ENCODE measurements at places on chromosomes 1 and 21.

DNA sequence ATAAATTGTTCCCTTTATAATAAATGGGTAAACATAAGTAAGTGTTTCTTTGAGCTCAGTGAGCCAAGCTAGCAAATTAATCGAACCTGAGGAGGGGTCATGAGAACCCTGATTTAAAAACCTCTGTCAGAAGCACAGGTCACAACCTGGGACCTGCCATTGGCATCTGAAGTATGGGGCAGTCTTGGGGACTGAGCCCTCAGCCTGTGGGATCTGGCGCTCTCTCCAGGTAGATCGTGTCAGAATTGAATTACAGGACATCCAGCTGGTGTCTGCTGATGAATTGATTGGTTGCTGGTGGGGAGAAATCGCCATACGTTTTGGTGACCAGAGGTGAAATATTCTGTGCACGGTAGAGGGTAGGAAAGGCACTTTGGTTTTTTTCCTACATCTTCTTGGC lies 17.5 kb downstream of the UCK2 start:
- no peak for DNase-seq

- no peak for DNase-seq
These were observed at the start of gene SLC27A3 for GRCh38 chr1:153774780-153775457. TSS of gene SLC27A3 (plus strand) at chr1:153775407. CDS start at chr1:153775498, 91 bp downstream.

GRCh38 chr1:112618114-112618720 lies 724 bp downstream of the ST7L start:
- DNase-seq, result peak; percentile 19

- DNase-seq, result no peak
These were observed 24.3 kb upstream of the DUSP10 start for GRCh38 chr1:221766210-221766609.

DNA sequence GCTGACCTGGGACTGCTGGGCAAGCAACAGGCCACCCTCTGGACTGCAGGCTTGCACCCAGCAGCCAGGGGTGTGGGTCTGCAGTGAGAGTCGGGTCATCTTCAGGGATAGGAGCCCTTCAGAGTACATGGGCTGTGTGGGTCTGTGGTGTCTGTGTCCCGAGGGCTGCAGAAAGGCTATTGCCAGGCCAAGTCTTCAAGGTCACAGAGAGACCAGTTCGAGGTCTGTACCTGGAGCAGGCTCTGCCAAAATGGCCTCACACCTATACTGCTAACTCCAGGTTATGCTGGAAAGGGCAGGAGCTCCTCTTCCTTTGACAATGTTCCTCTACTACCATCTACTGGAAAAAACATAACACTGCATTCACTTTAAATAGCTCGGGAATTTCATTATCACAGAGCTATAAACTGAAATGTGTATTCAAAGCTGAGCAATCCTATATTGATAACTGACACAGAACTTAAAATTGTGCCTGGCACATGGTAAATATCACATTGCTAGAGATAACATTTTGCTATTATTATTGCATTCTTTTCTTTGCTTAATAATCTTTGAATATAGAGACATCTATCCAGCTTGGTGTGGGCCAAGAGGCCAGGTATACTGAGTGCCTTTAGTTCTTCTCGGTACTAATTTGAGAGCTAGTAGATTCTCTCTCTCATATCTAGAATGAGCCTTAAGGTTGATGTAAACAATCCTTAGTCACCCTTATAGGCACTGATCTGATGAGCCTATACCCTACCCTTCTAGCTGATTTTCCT lies 6.9 kb upstream of the DNAH14 start:
- no peak for DNase-seq

DNA sequence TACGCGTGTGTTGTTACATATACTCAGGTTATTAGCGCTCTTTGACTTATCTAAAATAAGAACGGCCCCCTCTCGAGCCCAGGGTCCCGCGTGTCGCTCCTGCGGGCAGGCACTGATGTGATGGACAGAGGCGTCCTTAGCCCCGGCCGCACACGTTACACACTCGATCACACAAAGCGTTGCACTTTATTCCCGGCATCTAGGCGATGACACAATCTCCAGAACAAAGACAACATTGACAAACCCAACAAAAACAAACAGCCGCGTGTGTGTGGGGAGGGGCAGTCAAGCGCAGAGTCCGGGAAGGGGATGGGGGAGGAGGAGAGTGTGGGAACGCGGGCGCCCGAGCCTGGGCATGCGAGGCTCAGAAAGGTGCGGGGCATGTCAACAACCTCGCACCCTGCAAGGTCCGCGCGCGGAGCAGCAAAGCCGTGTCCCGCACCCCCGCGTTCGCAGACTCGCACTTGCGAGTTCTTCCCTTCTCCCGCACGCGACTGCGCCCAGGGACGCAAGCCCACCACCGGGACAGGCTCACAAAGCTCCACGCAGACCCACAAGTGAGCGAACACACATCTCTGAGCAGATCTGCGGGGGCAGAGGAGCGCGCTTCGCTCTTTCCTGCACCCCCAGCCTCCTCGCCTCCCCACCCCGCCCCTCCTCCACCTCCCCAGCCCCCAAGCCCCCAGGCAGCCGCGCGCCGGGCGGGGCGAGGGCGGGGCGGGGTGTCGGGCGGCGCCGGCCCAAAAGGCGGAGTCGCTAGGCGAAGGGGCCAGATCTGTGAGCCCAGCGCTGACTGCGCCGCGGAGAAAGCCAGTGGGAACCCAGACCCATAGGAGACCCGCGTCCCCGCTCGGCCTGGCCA lies at the start of gene EFNA1:
Gene EFNA1, plus strand, starts transcription at position 772 of the 862 bp plus-strand sequence. CDS start 102 bp downstream, outside the sequence.
- peak; percentile 35 for DNase-seq

DNA sequence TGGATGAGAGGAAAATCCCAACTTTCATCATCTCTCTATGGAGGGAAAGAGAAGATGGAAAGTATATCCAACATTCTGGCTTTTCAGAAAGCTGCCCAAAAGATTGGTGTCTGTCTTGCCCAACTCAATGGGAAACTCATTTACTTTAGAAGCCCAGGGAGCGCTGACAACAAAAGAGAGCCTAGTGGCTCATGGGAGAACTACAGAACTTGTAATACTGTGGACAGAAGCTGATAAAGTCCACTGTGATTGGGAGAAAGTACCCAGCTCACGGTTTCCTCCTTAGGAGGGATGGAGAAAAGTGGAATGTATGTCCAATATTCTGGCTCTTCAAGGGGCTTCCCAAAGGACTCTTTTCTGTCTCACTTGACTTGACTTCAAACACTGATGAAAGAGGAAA lies 66.0 kb downstream of the RGS21 start:
- no peak for DNase-seq

GRCh38 chr1:224170748-224171478 lies 12.1 kb upstream of the DEGS1 start:
- DNase-seq, result peak; percentile 39

DNA sequence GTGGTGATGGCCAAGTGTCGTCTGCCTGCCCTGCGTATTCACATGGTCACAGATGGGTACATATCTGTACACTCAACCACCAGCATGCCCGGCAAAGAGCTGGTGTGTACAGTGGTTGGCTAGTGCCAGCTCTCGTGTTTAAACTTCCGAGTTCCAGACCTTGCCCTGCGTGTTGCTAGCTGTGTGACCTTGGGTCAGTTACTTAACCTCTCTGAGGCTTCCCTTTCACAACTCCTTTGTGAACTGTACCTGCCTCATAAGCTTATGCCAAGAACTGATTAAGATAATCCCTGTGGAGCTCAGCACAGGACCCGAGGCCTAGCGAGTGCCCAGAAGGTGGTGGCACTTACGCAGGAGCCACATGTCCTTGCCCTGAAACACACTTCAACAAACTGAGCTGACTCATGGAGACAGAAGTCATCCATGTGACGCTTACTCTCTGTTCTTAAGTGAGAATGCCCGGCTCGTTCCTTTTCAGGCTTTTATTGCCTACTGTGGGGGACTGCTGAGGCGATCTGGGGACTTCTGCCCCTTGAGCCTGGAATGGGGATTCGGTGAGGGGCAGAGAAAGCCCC lies 55.4 kb downstream of the ALPL start:
- no peak for DNase-seq

GRCh38 chr1:98386675-98387440 lies 274.7 kb upstream of the SNX7 start:
- no peak for DNase-seq

DNA sequence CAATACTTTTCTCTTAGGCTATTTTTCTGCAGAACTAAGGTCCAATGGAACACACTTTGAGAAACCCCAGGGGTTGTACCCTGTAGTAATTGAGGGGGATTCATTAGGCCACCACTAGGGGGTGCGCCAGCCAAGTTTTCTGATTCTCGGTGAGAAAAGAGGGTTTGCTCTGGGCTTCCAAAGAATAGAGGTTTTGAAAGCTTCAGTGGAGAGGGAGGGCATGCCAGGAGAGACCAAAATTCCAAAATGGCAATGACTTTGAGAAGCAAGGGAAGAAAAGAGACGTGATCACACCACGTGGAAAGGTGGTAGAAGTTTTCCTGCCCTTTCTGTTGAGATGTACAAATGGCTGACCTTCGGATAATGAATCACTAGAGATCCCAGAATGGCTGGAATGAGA lies 323.3 kb downstream of the RPS6KC1 start:
- peak; percentile 58 for DNase-seq

- DNase-seq, result no peak
These were observed 27.8 kb upstream of the IFNAR2 start for GRCh38 chr21:33201956-33202355.

DNA sequence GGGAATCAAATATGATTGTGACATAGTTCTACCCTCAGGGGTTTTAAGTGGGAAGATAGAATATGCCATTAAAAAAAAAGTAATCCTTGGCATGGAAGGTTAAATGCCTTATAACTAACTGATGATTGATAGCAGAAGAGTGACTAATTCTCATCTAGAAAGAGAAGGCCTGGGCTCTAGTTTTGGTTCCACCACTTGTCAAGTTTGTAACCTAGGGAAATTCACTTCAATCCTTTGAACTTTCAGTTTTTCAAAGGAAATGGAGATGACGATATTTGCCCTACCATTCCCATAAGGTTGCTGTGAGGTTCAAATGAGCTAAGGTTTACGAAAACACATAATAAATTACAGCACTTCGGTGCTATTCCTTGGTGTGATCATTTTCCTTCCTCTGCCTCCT lies 88.5 kb downstream of the GPR88 start:
- no peak for DNase-seq

- DNase-seq, result no peak
These were observed 35.9 kb downstream of the TMCC2 start for GRCh38 chr1:205263580-205264190.

DNA sequence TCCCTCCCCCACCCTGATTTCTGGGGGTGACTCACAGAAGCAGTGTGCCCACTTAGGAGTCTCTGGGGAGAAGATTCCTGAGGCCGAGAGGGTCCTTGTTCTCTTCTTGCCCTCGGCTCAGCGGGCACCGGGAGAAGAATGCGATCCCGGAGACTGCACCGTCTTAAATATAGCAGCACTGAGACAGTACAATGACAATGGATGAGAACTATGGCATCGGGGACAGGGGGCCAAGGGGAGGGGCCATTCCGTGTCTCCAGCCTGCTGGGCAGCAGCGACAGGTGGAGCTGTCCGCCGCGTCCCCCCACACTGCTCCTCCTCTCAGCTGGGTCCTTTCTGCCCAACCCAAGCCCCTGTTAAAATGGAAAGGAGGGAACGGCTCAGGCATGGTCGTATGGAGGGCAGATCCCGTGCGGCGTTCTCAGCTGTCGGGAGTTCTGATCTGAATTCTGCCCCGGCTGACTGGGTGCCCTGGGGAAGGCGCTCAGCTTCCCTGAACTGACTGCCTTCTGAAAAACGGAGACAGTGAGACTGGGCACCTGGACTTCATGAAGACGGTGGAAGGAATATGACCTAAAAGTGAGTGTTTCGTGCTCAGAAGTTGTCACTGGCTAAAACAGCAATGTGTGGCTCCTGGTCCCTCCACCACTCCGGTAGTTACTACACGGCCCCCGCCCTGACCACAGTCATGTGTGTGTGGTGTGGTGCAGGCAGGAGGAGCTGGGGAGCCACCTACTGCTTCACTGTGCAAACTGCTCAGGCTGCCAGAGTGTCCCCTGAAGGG lies at the start of gene MYOM3:
Gene MYOM3, minus strand, starts transcription at position 140 of the 784 bp plus-strand sequence. CDS start 3,499 bp downstream, outside the sequence.
- peak; percentile 30 for DNase-seq

DNA sequence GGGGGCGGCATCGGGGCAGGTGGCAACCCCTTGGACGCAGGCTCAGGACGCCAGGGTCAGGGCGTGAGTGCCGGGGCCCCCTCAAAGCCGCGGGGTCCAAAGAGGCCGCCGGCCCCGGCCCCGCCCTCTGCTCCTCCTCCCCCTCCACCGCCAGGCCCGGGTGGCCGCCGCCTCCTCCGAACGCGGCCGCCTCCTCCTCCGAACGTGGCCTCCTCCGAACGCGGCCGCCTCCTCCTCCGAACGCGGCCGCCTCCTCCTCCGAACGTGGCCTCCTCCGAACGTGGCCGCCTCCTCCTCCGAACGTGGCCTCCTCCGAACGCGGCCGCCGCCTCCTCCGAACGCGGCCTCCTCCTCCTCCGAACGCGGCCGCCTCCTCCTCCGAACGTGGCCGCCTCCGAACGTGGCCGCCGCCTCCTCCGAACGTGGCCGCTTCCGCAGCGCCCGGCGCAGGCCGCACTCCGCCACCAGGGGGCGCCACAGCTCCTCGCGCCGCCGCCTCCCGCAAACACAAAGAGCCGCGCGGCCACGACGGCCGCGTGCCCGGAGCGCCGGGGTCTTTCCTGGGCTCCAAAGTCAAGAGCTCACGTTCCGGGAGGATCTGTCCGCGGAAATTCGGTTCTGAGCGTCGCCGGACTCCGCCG lies 19.3 kb upstream of the SAMD11 start:
- DNase-seq, result peak; percentile 83

DNA sequence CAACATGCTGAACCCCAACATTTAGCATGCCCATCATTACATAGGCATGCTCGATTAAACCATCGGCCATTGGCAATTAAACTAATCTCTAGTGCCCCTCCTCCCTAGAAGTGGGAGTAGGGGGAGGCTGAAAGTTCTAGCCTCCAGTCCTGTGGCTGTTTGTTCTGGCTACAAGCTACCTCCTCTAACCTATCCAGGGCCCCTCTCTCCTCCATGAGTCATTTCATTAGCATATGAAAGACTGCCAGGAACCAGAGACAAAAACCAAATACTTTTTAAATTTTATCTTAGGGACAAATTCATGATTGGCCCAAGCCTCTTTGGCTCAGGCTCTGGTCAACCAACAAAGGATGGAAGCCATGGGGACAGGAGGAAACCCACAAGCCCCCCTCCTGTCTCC lies 231.1 kb downstream of the CACNA1E start:
- no peak for DNase-seq

DNA sequence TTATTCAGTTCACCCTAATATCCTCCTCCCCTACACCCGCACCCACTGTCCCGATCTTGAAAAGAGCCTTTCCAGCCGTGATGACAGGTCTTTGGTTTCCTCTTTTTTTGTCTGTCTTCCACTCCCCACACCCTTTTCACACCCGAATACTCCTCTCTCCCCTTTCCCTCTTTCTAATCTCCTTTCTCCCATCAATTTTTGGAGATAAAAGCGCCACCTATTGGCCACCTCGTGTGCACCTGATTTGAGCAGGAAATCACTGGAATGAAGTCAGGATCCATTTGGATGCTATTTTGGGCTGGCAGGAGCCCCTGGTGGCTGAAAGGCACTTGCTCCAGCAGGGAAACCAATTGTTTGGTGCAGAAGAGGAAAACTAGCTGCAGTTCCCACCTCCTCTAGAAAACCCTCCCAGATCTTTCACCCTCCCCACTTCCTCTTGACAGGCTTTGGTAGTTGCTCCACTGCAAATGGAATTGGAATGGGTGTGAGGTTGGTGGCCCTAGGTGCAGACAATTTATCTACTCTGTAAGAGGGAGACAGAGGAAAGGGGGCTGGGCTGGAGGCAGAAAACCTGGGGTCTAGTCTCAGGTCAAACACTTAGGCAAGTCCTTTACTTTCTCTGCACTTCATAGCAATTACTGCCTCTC lies 8.4 kb downstream of the FOXE3 start:
- no peak for DNase-seq
